ENCODE measurements at places on chromosomes 12 and 14.
A peak's percentile ranks its signal among the peaks of the same experiment; 100 is the strongest.

DNA sequence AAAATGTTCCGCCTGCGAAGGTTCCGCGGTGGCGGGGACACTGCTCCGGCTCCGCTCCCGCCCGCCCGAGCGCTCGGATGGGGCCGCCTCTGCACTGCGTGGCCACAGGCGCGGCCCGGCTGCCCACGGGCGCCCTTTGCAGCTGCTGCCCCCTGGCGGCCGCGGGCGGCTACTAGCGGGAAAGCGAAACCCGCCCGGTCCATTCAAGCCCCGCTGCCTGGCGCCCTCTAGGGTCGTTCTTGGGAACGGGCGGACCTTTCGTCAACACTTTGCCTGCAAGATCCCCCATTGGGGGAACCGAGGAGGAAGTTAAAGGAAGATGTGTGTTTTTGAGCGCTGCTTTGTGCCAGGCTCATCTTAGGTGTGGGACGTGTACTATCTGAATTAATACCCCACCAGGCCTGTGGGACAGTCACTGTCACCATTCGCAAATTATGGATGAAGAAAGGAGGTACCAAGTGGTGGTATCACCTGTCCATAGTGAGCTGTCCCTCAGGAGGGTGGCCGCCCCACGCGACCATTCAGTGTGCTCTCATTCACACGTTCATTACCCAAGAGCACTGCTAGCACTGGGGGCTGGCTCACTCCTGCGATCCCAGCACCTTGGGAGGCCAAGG is 19.4 kb downstream of the GPR132 start:
- DNase-seq, result peak; percentile 97

GRCh38 chr14:75879031-75879430 is 102.8 kb downstream of the TGFB3 start:
- DNase-seq, result no peak

DNA sequence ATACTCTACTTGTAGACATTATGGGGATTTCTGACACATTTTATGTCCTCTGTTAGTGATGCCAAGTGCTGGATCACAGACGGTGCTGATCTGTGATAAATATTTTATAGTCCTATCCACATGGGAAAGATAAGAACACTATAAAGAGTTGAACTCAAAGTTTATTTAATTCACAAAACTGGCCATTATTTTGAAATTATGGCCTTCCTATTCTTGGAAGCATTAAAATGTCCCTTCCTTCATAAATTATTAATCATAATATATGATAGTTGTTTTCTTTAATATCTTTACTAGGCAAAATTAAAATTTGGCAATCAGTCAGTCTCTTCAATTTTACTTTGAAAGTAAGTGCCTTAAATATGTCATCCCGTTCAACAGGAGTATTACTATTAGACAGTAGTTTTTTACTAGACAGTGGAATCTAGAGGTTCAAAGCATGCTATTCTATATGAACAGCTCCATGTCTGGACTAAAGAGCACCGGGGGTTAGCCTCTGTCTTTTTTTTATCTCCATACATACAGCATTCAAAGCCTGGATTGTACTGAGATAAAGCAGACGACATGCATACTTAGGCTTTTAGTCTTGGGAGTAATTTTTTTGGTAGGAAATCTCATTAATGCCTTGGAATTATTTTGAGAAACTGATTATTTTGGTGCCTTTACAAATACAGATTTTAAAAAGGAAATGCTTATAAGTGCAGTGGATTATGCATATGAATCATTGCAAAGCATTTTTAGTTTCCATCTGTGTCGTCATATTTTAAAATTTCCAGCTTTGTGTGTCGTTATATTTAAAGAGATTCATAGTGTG is 306.1 kb upstream of the RGS6 start:
- DNase-seq, result no peak

- DNase-seq, result peak; percentile 73
Measured at GRCh38 chr14:93538413-93538812, 107.7 kb downstream of the UNC79 start.

DNA sequence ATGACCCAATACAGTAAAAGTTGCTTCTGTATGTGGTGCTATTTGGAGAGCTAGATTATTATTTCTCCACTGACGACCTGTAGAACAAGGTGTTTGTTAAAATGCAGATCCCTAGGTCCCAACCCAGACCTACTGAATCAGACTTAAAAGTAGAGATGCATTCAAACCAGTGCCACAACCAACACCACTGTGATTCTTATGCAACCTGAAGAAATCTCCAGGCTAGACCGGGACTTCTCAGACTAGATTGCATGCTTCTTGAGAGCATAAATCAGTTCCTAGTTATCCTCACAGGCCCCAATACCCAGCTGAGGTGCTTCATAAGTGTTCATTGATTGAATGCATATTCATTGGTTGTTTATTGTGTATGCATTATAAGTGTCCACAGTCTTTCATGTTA is 78.2 kb downstream of the SPTSSA start:
- DNase-seq, result no peak

GRCh38 chr12:67096533-67097318 is 172.4 kb upstream of the CAND1 start:
- DNase-seq, result no peak

DNA sequence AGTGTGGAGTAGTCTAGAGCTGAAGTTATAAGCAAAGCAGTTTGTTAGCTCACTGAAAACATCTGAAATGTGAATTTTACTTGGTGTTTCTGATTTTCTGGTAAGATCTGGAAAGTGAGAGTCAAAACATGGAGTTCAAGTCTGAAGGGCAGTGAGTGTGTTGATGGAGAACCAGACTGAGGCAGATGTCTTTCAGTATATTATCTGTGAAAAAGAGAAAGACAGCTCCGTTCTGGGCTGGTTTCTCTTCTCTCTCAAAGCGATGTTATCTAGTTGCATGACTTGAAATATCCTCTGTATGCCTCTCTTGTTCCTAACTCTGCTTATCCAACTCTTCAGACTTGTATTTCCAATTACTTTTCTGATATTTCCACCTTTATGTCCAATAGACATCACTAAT is 381.9 kb upstream of the RGS6 start:
- DNase-seq, result no peak

GRCh38 chr14:70183991-70184390 is 4.8 kb downstream of the SLC8A3 start:
- DNase-seq, result no peak

DNA sequence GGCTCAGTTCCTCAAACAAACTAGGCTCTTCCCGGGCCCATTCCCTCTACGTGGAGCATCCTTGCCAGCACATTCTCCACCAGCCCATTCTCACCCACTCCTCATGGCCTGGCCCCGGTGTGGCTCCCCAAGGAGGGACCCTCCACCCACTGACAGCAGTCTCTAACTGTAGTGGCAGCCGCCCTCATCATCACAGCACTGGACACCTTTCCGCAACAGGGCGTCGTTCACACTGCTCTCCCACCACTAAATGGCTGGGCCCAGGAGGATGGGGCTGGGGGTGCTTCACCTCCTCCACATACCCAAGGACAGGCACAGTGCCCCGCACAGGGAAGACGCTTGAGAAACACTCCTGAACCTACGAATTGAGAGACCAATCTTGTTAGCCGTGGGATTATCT is 123.0 kb downstream of the RIMBP2 start:
- no peak for DNase-seq

- DNase-seq, result no peak
Measured at GRCh38 chr12:3647504-3647903, 105.4 kb downstream of the CRACR2A start.

DNA sequence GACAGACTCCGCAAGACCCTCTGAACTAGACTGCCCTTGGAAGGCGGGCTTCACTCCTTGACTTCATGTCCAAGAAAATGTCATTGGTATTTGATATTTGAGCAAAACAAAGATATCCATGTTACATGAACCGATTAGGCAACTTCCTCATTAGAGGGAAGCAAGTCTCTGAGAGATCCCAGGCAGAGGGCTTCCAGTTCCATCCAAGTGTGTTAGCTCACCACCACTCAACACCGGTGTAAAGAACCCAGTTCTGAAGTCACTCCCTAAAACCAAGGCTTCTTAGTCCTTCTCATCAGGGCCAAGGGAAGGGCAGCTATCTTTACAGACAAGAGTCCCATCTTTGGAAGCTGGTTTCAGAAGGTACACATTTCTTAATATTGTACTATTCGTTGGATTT is 87.2 kb upstream of the CDKN3 start:
- no peak for DNase-seq

- no peak for DNase-seq
Measured at GRCh38 chr12:91098941-91099340, 12.4 kb downstream of the LUM start.

Measured in endodermal cell (in vitro differentiated cells).